Natural killer cell treated with Interleukin-12 subunit alpha and Interleukin-12 subunit beta and Interleukin-15 and Interleukin-18, amount 100 ng/mL, for 72 hours (primary cell): ENCODE measurements at places on chromosomes 4 and X. TPM values are rescaled to one million over a fixed set of nuclear protein-coding genes. Genes with fewer than 3 reads are reported as not detected.

TMPRSS11B gene
- total RNA-seq = not detected

IL21 gene
- total RNA-seq = 1.7 TPM

MTNR1A gene
- total RNA-seq = not detected

LINC00632 gene
- 1.0 TPM for total RNA-seq

DNA sequence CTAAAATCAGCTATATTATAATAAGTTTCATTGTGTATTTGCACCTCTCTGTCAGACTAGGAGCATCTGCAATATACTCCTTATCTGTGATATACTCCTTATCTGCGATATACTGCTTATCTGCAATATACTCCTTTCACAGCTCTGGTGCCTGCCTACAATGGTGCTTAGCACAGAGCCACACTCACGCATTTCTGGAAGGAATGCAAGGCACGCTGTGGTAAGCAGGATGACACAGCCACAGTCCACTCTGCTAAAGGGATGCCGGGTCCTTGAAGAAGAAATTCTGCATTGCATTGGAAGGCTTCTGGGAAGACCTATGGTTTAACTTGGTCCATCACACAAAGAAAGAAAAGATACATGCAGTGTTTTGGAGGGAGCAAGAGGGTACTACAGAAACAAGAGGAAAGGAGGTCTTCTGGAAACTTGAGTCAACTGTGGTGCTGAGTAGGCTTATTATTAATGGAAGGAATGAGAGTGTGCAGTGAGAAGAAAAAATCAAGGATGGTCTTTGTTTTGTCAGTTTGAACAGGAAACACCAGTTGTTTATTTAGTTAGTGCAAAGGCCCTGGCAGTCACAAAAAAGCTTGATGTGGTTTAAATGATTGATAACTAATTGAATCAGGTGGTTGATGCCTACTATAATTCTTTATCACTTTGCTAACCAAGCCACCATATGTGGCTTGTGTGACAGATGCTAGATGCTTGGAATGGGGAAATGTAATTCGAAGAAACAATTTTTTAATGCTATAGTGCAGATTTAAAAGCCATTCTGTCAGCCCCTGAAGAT, 342.3 kb downstream of the GRXCR1 start:
- H3K4me3 ChIP-seq = no peak overlapping the region
- no peaks in the 10 kb centered on the region for H3K4me1 ChIP-seq
- no peaks in the 10 kb centered on the region for H3K36me3 ChIP-seq
- H3K27me3 ChIP-seq = no peaks in the 10 kb centered on the region
- H3K27ac ChIP-seq = no peak overlapping the region
- DNase-seq = no peak

DNA sequence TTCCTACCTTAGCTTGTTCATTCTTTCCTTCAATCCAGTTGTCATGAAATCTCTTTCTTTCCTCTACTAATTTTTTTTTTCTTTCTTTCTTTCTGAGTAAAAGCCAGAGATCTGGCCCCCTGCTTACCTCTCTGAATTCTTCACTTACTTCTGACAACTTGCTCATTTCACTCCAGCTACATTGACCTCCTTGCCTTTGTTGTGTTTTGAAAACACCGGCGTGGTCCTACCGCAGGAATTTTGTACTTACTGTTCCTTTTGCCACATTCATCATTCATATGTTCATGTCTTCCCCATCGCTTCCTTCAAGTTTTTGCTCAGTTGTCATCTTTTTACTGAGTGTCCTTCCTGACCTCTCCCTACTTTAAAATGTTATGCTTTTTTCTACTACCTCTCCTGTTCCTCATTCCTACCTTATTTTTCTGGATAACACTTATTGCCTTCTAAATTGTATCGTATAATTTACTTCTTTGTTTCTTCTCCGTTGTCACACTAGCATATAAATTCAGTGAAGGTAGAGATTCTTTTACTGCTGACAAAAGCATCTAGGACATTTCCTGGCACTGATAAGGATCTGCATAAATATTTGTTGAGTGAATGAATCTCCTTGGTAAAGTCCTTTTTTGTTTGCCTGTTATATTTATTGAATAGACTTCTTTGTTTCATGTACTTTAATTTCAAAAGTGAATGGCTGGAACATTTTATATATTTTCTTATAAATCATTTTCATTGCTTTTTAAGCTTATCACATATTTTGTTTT, 74.4 kb downstream of the NFKB1 start:
- H3K4me3 ChIP-seq = peak overlapping the region; percentile 3
- no peak for DNase-seq
- H3K27me3 ChIP-seq = no peaks in the 10 kb centered on the region
- peaks cover 34% of the 10 kb centered on the region for H3K36me3 ChIP-seq
- peaks cover 42% of the 10 kb centered on the region for H3K4me1 ChIP-seq

GRCh38 chr4:171256223-171256622, 557.0 kb upstream of the GALNTL6 start:
- no peak overlapping the region for H3K4me3 ChIP-seq
- no peaks in the 10 kb centered on the region for H3K4me1 ChIP-seq
- peaks cover 4% of the 10 kb centered on the region for H3K36me3 ChIP-seq

DNA sequence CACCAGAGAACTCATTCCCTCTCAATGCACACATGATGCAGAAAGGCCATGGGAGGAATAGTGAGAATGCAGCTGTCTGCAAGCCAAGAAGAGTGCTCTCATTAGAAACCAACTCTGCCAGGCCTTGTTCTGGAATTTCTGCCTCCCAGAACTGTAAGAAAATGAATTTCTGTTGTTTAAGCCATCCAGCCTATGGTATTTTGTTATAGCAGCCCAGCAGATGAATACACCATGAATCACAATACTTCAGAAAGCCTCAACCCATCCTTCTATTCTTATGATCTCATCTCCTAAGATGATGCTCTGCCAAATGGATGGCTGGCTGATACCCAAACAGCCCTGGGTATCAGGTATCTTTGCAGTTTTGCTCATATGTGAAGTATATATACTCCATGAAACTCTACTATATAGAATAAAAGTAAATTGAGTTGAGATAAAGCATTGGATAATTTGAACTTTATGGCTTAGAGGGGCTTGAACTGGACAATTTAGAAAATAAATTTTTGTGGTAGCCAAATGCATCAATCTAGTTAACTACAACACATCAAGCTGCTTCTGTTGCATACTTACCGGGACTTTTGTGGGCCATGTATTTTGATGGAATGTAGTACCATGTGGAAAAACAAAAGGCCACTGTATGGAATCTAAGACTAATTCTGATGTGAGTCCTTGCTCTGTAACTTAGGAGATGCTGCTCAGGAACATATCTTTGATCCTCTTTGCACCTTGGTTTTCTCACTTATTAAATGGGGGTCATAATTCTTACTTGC, 245.9 kb downstream of the HS3ST1 start:
- H3K27me3 ChIP-seq = no peaks in the 10 kb centered on the region
- DNase-seq = no peak
- H3K4me3 ChIP-seq = no peak overlapping the region
- H3K36me3 ChIP-seq = no peaks in the 10 kb centered on the region

DNA sequence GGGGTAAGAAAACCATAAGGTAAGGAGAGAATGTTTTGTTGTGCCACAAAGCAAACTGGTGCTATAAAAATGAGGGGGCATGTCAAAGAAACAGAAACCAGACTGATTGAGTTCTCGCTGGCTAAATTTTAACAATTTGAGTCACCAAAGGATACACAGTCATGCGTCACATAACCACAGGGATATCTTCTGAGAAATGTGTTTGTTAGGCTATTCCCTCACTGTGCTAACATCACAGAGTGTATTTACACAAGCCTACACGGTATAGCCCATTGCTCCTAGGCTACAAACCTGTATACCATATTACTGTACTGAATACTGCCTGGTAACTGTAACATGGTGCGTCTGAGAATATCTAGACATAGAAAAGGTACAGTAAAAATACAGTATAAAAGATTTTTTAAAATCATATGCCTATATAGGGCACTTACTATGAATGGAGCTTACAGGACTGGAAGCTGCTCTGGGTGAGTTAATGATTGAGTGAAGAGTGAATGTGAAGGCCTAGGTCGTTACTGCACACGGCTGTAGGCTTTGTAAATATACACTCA, 50.1 kb downstream of the FBXW7 start:
- peaks cover 5% of the 10 kb centered on the region for H3K36me3 ChIP-seq
- H3K27me3 ChIP-seq = no peaks in the 10 kb centered on the region
- H3K27ac ChIP-seq = peak overlapping the region; percentile 91
- peaks cover 37% of the 10 kb centered on the region for H3K4me1 ChIP-seq

GRCh38 chr4:54683616-54684346, 26.0 kb downstream of the KIT start:
- H3K27ac ChIP-seq = peak overlapping the region; percentile 12
- peaks cover 24% of the 10 kb centered on the region for H3K4me1 ChIP-seq
- H3K36me3 ChIP-seq = no peaks in the 10 kb centered on the region
- H3K4me3 ChIP-seq = peak overlapping the region; percentile 56
- no peak for DNase-seq
